Heart left ventricle (tissue), 16 donors: ENCODE measurements at places on chromosomes 12 and 14. TPM values are rescaled to one million over a fixed set of nuclear protein-coding genes. Genes with fewer than 3 reads are reported as not detected.

TPPP2 gene
- polyA plus RNA-seq: 0.65 TPM

HOMEZ gene
- 6.2 TPM for polyA plus RNA-seq

HNRNPC gene
- 255 TPM for polyA plus RNA-seq

MYH6 gene
- 1,673 TPM for polyA plus RNA-seq

SIX4 gene
- polyA plus RNA-seq: 0.27 TPM

CD4 gene
- polyA plus RNA-seq: 1.1 TPM

FRS2 gene
- 2.6 TPM for polyA plus RNA-seq

CCDC88C gene
- 3.4 TPM for polyA plus RNA-seq

KLRF1 gene
- polyA plus RNA-seq: 0.76 TPM

SRRM4 gene
- polyA plus RNA-seq: 0.04 TPM

PLEK2 gene
- 0.87 TPM for polyA plus RNA-seq

DNA sequence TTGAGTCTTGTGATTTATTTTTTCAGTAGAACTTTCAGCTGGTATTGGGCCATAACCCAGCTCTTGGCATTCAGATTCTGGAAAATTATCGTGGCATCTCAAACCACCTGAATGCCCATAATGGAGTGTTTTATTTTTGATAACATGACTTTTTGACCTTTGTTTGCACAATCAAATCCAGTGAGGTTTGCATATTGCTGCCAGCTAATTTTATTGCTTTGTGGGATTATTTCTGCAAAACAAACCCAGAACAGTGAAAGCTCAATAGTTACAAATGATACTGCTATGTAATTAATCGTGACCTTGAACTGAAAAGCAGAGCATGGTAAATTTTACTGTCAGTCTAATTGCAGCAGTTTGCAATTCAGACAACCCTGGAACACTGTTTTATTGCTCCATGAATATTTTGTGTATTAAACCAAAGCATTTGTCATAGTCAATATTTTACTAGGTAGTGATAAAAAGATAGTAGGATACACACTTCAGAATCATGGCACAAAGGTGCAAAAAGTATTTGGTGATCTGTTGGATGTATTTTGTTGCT is 255.2 kb upstream of the NAV3 start:
- no peaks in the 10 kb centered on the region for H3K36me3 ChIP-seq
- H3K4me1 ChIP-seq: no peaks in the 10 kb centered on the region
- H3K27ac ChIP-seq: no peak overlapping the region
- DNase-seq: no peak

DNA sequence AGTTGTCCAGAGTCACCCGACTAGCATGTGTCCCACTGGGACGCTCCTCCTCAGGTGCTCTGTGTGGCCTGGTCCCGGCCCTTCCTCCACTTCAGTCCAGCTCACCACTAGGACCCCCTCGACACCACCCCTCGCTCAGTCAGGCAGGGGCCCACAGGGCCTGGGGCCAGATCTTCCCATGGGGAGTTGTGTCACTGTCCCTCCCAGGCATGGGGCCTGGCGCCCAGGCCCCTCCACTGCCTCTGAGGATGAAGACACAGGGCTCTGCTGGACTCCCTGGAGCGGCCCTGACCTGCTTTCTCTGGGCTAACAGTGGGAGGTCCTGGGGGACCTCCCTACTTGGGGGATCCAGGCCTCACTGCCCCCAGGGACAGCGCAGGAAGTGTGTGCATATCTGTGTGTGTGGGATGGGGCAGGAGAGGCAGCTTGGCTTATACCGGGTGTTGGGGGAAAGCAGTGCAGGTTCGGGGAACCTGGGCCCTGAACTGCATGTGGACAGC is 43.8 kb downstream of the KRT80 start:
- H3K4me3 ChIP-seq: no peak overlapping the region
- H3K4me1 ChIP-seq: peaks cover 28% of the 10 kb centered on the region
- H3K36me3 ChIP-seq: no peaks in the 10 kb centered on the region
- peak overlapping the region; percentile 83 for H3K27ac ChIP-seq
- no peak for DNase-seq

DNA sequence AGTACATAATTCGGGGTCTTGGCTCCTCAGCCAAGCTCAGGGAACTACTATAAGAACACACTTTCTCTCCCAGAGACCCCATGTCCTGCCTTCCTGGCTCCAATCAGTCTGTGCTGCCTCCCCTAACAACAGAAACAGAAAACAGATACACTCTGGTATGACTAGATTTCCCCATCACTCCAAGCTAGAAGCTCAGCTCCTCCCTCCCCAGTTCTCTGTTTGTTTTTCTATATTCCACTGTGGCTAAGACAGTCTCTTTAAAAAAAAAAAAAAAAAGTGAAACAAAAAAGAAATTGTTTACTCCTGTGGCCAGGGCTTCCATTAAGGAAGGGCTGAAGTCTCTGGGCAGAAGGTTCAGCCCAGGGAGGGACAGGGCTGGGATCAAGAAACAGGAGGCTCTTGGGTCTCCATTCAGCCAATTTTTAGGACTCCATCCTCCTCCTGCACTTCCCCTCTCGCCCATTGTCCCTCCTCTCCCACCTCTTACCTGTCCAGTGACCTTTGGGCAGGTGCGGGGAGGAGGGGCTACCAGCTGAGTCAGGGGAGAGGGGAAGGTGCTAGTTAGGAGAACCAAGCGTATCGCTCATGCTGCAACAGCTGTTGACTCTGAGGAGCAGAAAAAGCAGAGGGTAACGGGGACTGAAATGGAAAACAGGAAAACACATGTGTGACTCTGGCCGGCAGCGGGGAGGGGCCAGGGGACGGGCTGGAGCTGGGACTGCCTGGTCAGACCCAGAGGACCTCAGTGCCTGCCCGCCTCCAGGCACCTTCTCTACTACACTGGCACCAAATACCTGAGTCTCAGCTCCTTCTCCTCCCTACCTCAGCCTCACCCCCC is 4.1 kb upstream of the SLC7A7 start:
- no peaks in the 10 kb centered on the region for H3K27me3 ChIP-seq
- no peaks in the 10 kb centered on the region for H3K36me3 ChIP-seq
- DNase-seq: peak; percentile 52

DNA sequence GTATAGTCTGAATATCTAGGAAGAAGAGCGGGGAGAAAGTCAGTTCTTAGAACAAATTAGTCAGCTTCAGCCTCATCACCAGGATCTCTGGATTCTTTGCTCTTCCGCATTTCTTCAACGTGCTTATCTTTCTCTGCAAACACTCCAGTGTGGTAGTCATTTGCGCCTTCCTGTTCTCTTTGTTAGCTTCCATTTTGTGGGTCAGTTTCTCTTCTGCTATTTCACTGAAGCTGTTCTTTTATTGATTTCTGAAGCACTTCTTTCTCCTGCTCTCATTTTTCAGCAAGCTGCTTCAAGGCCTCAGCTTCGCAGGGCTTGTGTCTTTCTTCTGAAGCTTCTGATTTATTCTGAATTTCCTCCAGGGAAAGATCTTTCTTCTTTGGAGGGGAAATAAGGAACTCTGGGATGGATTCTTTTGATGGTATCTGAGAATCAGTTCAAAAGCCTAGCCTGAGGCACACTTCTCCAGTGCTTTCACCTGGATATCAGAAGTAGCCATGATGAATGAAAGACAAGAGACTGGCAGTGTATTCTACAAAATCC is 13.5 kb downstream of the AMN1 start:
- no peaks in the 10 kb centered on the region for H3K27me3 ChIP-seq
- no peaks in the 10 kb centered on the region for H3K4me1 ChIP-seq
- no peaks in the 10 kb centered on the region for H3K36me3 ChIP-seq
- H3K4me3 ChIP-seq: no peak overlapping the region
- DNase-seq: no peak

DNA sequence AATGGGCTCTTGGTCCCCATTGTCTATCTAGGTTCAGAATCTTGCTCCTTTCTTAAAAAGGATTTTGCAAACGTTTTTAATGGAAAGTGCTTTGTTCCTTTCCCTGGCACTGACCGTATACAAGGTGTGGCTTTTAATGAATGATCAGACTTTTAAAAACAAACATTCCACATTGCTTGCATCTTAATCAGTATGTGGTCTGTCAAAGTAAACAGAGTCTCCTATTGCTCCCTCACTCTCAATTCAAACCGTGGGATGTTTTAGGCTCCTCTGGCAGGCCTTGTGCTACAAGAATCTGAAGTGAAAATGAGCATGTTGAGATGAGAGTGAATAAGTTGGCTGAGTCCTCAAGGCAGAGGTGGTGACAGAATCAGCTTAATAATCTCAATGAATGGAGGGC is 107.0 kb downstream of the VRK1 start:
- no peaks in the 10 kb centered on the region for H3K4me1 ChIP-seq
- no peaks in the 10 kb centered on the region for H3K36me3 ChIP-seq
- H3K27ac ChIP-seq: no peak overlapping the region
- H3K4me3 ChIP-seq: no peak overlapping the region
- DNase-seq: no peak

GRCh38 chr12:63319386-63319785 is 168.4 kb upstream of the AVPR1A start:
- no peak overlapping the region for H3K4me3 ChIP-seq
- no peak overlapping the region for H3K27ac ChIP-seq
- H3K4me1 ChIP-seq: no peaks in the 10 kb centered on the region
- no peak for DNase-seq
- no peaks in the 10 kb centered on the region for H3K27me3 ChIP-seq

DNA sequence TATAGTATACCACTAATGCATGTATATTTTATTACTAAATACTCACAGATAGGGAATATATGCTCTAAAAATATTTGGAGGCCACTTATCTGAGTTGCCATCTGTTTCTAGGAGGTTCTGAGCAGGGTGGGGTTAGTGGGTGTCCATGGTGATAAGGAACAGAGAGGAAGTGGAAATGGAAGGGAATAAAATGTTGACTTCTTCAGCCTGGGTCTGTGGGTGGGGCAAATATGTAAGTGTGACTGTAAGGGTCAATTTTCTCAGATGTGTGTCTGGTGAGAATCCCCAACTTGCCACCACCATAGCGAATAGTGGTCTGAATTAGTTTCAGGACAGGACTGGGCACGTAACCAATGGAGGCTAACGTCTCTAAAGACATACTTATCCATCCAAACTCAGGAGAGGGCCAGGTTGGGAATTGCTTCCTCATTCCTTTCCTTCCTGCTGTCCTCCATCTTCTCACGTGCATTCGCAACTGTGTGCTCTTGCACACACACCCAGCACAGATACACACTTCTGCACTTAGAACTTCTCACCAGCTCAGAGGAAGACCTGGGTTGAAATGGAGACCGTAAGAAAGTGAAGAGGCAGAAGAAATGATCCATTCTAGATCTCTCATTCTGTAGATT is 54.2 kb upstream of the GZMB start:
- no peaks in the 10 kb centered on the region for H3K36me3 ChIP-seq
- no peaks in the 10 kb centered on the region for H3K27me3 ChIP-seq
- no peak overlapping the region for H3K4me3 ChIP-seq
- no peak for DNase-seq
- H3K4me1 ChIP-seq: no peaks in the 10 kb centered on the region

- H3K4me3 ChIP-seq: peak overlapping the region; percentile 37
- peaks cover 16% of the 10 kb centered on the region for H3K4me1 ChIP-seq
- no peaks in the 10 kb centered on the region for H3K27me3 ChIP-seq
- no peaks in the 10 kb centered on the region for H3K36me3 ChIP-seq
Observed at GRCh38 chr12:13000616-13000924, 505 bp upstream of the HEBP1 start.

- no peaks in the 10 kb centered on the region for H3K36me3 ChIP-seq
- no peaks in the 10 kb centered on the region for H3K27me3 ChIP-seq
- H3K4me3 ChIP-seq: no peak overlapping the region
- peaks cover 2% of the 10 kb centered on the region for H3K4me1 ChIP-seq
- DNase-seq: no peak
Observed at GRCh38 chr12:92107094-92107493, 38.6 kb downstream of the BTG1 start.

DNA sequence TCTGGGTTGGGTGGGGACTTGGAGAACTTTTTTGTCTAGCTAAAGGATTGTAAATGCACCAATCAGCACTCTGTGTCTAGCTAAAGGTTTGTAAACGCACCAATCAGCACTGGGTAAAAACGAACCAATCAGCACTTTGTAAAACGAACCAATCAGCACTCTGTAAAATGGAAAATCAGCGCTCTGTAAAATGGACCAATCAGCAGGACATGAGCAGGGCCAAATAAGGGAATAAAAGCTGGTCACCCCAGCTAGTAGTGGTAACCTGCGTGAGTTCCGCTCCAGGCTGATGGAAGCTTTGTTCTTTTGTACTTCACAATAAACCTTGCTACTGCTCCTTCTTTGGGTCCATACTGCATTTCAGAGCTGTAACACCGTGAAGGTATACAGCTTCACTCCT is 1.7 kb upstream of the ACOT2 start:
- no peak for DNase-seq
- no peaks in the 10 kb centered on the region for H3K27me3 ChIP-seq
- H3K36me3 ChIP-seq: no peaks in the 10 kb centered on the region
- no peak overlapping the region for H3K4me3 ChIP-seq

DNA sequence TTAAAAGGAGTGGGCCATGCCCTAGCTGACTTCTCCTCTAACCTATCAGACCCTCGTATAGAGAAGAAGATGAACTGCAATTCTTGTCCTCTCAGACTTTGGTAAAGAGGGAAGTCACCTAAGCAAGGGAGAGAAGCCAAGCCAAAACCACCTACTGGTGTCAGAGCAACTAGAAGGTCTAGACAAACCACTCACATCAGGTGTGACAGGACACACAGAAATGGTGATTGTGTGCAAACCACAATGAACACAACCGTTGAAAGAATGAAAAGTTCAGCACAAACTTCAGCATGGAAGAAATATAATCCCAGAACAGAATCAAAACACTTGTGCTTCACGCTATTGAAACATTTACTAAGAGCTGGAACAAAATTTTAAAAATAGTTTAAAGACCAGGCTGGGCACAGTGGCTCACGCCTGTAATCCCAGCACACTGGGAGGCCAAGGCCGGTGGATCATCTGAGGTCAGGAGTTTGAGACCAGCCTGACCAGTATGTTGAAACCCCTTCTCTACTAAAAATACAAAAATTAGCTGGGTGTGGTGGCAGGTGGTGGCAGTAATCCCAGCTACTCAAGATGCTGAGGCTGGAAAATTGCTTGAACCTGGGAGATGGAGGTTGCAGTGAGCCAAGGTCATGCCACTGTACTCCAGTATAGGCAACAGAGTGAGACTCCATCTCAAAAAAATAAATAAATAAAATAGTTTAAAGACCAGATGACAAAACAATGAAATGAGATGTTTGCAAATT is 56.2 kb upstream of the NTF3 start:
- no peaks in the 10 kb centered on the region for H3K4me1 ChIP-seq
- DNase-seq: no peak

GRCh38 chr12:18224745-18225144 is 36.6 kb upstream of the PIK3C2G start:
- no peaks in the 10 kb centered on the region for H3K36me3 ChIP-seq
- no peaks in the 10 kb centered on the region for H3K27me3 ChIP-seq
- H3K27ac ChIP-seq: no peak overlapping the region
